Mesenteric fat pad (tissue), 1 donor: ENCODE measurements at places on chromosomes 2 and 18. TPM values are rescaled to one million over a fixed set of nuclear protein-coding genes. Genes with fewer than 3 reads are reported as not detected.
A peak's percentile ranks its signal among the peaks of the same experiment; 100 is the strongest.

DNA sequence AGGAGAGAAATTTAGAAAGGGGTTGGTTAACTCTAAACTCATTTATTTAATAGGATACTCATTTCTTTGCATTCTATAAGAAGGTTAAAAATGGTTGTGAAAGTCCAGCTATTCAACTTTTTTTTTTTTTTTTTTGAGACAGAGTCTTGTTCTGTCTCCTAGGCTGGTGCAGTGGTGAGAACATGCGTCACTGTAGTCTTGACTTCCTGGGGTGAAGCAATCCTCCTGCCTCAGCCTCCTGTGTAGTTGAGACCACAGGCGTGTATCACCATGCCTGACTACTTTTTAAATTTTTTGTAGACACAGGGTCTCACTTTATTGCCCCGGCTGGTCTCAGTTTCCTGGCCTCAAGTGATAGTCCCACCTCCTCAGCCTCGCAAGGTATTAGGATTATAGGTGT lies 11.9 kb downstream of the ELP2 start:
- no peak for DNase-seq

DNA sequence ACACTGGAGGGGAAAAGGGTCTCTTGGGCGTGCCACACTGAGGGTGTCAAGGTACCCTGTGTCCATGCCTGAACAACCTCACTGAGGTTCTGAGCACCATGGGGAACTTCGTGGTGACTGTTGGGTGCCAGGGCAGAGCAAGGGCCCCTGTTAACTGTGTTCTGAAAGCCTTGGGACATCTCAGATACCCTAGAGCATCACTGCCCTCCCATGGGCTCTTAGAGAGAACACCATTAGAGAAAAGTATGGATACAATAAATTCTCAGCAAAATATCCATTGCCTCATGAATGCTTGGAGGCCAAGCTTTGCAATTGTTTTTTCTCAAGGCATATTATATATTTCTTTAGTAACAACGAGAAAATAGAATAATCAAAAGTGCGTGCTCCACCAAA lies 488.5 kb upstream of the NRP2 start:
- no peak for DNase-seq

TXNDC2 gene
- total RNA-seq = 0.22 TPM

DNA sequence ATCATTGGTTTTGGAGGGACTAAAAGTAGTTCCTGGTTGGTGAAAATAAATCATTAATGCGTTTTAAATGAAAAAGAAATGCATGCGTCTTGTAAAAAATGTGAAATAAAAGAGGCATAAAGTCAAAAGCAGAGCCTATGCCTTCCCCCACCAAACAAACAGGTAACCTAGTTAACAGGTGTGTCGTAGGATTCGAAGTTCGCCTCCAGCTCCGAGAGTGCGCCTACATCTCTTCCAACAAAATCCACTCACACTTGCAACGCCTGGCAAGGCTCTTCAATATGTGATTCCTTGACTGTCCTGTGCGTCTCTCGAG lies 677 bp upstream of the SMAD4 start:
- no peak for DNase-seq

PHOSPHO2 gene
- 9.9 TPM for total RNA-seq

DNA sequence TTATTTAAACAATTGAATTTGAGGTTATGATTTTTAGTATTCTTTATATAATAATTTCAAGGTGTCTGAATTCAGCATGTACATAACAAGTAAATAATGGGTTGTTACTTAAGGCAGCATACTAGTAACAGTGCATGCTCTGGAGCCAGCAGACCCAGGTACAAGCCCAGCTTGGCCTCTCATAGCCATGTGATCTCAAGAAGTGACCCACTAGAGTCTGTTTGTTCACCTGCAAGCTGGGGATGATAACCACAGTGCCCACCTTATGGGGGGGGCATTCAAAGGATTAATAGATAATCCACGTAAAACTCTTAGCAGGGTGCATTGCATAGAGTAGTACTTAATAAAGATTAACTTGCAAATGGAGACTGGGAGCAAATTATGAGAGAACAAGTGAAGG lies 163.6 kb downstream of the TRABD2A start:
- no peak for DNase-seq

GRCh38 chr2:60337142-60337497 lies 216.3 kb downstream of the BCL11A start:
- DNase-seq = no peak

GRCh38 chr2:118340103-118340502 lies 251.8 kb downstream of the INSIG2 start:
- DNase-seq = no peak

GREB1 gene
- 3.8 TPM for total RNA-seq

DNA sequence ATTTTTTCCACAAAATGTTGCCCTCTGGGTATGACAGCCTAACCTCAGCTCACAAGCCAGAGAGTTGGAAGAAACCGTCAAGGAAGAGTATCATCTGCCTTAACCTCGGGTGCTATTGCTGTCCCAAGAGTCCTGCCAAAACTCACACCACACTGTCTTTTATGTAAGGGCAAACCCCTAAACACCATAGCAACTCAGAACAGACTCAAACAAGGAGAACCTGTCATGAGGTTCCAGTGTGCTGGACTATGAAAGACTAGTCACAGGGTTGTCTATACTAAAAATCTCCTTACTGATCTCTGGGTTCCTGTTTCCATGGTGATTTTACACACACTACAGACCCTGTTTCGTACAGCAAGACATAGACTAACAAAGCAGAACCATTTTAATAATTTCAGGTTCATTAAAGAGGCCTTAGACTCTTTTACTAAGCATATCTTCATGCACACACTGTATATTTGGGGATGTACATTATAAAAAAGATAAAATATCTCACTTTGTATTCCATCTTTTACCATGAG lies 159.8 kb downstream of the PKP4 start:
- no peak for DNase-seq

DNA sequence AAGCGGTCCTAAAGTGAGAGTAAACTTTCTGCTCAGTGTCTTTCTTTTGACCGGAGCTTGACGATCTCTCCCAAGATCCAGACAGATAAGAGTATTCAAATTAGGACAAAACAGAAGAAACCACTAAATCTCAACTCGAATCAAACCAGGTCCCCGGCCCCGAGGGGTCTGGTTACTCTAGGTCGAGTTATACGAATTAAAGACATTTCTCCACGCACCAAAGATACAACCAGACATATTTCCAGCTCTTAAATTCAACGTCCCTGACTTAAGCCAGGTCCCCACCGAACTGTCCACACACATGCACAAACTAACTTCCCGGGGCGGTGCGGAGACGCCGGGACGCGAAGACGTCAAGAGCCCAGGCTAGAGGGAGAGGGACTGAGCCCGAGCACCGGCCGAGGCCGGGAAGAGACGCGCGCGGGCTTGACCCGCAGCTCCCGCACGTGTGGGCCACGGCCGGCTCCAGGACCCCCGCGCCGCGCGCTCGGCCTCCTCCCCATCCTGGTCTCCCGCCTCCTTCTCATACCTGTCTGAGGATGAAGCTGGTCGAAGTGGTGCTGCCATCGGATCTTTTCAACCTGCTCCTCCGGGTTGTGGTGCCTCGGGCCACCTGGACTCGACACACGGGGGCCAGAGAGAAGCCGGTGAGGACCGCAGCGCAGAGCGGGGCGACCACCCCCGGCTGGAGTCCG lies 896 bp downstream of the CACNB4 start:
- no peak for DNase-seq

GRCh38 chr18:58412844-58413666 lies 215.8 kb downstream of the ALPK2 start:
- no peak for DNase-seq

GRCh38 chr2:25315316-25315680 lies 26.4 kb downstream of the DNMT3A start:
- no peak for DNase-seq

GRCh38 chr2:149799013-149799705 lies 211.6 kb upstream of the MMADHC start:
- DNase-seq = no peak

DNA sequence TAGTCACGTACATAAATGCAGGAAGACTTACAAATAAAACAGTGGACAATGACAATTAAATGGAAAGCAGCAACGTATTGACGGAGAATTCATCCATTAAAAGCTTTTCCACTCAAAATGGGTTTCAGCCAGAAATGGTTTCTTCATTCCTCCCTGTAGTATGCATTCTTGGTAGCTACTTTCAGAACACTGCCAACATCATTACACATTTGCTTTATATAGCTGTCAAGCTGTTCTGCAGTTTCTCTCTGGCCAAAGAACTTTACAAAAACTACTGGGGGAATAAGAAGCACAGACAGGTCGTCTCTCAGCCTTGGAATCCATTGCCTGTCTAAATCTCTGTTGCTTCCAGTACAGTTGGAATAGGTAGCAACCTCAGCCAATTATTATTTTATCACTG lies 84.1 kb upstream of the NCKAP5 start:
- DNase-seq = no peak

GRCh38 chr18:56872140-56872539 lies 221.0 kb downstream of the WDR7 start:
- DNase-seq = no peak

DNA sequence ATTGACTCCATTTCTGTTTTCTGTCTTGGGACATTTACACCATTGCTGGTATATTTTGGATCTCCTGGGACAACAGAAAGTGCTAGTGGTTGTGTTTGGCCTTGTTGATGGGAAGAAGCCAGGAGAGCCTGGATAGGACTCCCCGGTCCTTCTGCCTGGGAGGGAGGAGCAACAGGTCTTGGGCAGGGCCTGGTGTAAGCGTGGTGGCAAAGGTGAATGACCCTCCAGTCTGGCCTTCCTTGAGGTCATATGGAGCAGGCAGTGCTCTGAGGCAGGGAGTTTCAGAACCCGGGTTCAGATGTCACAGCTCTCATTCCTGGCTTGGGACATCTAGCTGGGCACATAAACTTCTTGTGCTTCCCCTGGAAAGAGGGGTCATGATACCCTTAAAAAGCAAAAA lies 56.0 kb upstream of the RBM44 start:
- no peak for DNase-seq

CYP26B1 gene
- total RNA-seq = 41.9 TPM

ITGB6 gene
- not detected for total RNA-seq

DNA sequence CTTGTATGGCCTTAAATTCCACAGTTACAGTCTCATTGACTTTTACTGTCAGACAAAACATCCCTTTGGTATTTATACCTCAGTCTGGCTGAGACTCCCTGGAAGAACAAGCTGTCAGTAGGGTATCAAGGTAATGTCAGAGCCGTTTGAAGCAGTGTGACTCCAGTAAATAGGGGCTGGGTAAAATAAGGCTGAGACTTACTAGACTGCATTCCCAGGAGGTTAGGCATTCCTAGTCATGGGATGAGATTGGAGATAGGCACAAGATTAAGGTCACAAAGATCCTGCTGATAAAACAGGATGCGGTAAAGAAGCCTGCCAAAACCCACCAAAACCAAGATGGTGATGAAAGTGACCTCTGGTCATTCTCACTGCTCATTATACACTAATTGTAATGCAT lies 219.5 kb upstream of the SKOR2 start:
- no peak for DNase-seq

UGT1A8 gene
- total RNA-seq = not detected

DNAH6 gene
- 0.77 TPM for total RNA-seq

TMEM178A gene
- 1.5 TPM for total RNA-seq

DNA sequence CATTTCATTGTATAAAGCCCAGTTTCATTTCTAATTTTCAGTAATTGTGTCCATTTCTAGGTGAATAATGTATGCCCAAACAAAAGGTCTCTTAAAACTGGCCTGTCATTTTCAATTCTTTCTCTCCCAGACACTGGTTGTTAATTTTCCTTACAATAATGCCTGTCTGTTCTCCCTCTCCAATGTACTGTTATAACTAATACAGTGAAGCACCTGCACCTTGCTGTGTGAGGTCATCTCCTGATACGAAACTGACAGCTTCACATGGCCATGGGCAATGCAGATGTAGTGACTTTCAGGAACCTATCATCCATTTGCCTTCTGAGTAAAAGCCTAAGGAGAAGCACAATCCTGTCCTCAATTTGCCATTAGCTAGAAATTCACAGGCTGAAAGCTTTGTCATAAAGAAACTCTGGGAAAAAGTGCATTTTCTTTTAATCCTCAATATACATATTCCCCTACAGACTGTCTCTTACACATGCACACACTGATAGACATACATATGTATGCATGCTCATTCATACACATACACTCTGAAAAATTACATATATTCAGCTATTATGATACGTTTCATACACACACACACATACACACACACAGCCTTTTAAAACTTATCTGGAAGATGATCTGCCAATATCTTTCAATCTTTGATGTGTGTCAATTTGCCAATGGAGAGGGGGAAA lies 1030.3 kb downstream of the TDRD15 start:
- DNase-seq = no peak

GRCh38 chr2:184527058-184527457 lies 71.3 kb upstream of the ZNF804A start:
- no peak for DNase-seq

DNA sequence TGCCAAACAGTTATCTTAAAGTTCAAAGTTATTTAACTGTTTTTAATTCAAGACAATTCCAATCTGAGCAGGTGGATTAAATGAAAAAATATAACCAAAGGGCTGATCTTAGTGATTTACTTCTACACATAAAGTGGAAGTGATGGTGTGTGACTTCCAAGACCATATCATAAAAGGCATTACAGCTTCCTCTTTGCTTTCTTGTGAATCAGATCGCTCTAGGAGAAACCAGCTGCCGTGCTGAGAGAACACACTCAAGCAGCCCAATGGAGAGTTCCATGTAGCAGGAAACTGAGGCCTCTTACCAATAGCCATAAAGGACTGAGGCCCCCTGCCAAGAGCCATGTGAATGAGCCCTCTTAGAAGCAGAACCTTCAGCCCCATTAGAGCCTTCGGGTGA lies 197.4 kb downstream of the NBAS start:
- no peak for DNase-seq

GRCh38 chr18:31154181-31154580 lies 8.5 kb downstream of the DSC1 start:
- DNase-seq = no peak

DNA sequence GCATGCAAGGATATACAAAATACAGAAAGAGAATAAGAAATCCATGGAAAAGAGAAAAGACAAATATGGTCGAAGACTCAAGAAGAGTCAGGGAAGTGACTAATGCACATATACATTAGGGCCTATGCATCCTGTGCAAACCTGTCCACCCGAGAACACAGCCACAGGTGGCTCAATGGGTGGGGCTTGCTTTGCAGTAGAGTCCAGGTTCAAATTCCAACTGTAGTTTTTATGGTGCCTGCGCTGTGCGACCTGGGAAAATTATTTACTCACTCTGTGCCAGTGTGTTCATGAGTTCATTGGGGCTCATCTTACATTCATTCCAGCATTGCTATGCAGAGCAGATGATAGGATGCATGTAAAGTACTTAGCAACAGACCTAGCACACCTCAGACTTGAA lies 244.7 kb downstream of the CTNNA2 start:
- no peak for DNase-seq

TSN gene
- 50.1 TPM for total RNA-seq

DNA sequence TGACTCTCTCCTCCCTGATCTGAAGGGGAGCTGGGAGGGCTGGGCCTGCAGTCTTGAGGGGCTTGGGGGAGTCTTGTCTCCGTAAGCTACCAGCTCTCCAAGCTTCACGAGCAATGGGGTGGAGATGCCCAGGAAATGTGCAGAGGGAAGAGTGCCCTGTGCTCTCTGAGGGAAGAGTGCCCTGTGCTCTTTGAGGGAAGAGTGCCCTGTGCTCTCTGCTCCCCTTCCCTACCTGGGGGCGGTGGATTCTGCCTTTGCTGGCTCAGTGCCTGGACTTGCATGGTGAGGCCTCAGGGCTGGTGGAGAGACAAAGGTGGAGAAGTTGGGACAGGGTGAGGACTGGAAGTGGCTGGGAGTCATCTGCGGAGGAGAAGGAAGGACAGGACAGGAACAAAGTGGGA lies 72.7 kb downstream of the TWIST2 start:
- DNase-seq = peak; percentile 74

GRCh38 chr18:12086249-12086648 lies 7.4 kb upstream of the ANKRD62 start:
- DNase-seq = peak; percentile 89
